Stimulated activated naive CD4-positive, alpha-beta T cell (primary cell): ENCODE measurements at places on chromosomes 12 and 14.
A peak's percentile ranks its signal among the peaks of the same experiment; 100 is the strongest.

DNA sequence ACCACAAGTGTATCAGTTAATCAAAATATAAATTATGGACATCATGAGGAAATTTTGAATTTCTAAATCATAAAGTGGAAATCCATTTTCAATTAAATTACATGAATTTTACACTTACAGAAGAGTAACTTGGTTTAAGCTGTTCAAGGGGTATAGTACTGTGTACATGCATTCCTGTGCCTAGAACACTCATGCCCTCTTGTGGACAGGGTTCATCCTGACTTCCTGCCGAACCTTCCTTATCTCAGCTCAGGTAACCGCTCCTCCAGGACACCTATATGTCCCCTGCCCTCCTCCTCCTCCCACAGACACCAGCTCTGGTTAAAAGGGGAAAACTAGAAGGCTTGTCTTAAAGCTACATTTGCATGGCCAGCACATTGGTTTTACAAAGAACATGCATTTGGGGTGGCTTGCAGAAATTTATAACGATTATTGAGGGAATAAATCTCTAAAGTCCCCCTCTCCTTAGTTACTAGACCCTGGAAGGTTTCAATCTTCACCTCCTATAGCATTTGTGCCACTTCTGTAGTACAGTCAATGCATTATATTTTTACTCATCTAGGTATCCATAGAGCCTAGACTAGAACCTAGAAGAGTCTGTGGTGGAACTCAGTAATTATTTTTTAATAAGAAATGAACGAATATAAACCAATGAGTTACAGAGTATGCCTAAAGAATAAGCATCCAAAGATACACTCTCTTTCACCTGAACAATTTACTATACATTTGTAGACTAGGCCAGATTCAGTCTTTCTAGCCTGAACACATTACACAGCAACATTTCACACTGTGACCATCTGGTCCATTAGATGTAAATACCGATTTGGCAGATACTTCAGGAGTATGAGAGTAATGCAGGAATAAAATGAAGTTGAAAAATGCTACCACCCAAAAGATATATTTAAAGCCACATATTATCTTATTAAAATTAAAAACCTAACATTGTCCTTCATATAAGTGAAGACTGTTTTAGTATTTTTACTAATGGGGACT lies 345.6 kb downstream of the PAWR start:
- DNase-seq = no peak

- no peak for DNase-seq
Measured at GRCh38 chr12:124125203-124125871, 152.3 kb downstream of the ZNF664 start.

DNA sequence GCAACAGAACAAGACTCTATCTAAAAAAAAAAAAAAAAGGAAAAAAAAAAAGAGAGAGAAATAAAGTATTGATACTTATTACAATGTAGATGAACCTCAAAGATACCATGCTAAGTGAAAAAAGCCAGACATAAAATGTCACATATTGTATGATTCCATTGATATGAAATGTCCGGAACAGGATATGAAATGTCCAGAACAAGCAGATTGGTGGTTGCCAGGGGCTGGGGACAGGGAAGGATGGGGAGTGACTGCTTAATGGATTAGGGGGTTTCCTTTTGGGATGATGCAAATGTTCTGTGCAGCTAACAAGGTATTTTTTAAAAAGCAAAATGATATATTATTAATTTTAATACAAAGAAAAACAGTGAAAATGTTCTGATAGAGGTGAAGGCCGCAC lies 5.0 kb downstream of the HVCN1 start:
- DNase-seq = no peak

DNA sequence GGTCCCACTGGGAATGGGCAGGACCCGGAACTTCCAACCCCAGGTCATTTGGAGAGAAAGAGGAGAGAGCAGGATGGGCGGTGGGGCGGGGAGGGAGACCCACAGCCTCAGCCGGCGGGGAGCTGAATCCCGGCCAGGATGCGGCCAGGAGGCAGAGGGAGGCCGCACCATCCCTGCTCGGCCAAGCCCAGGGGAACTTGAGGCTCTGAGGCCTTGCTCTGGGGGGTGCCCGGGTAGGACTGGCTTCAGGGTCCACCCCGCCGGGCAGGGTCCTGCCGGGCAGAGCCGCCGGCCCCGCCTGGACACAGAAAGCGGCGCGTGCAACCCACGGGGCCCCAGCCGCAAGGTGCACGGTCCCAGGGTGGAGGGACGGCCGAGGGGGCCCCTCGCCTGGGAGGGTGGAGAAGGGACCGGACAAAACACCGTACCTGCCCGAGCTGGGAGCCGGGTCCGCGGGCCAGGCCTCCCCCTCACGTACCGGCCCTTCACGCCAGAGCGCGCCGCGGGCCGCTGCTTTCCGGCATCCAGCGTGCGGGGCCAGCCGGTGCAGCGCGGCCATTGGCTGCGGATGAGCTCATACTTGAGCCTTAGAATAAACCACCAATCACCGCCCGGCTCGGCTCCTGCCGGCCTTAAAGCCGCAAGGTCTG lies at the start of gene RPS6KL1:
TSS of gene RPS6KL1 (minus strand) at position 509 of the 650 bp plus-strand sequence. CDS start 1,719 bp downstream, outside the sequence.
- DNase-seq = peak; percentile 49

GRCh38 chr12:33536431-33536830 lies 96.8 kb upstream of the SYT10 start:
- DNase-seq = no peak

GRCh38 chr12:17928708-17929366 lies 161.2 kb downstream of the RERGL start:
- no peak for DNase-seq

- no peak for DNase-seq
Measured at GRCh38 chr12:94872671-94872970, 130.9 kb downstream of the NDUFA12 start.

DNA sequence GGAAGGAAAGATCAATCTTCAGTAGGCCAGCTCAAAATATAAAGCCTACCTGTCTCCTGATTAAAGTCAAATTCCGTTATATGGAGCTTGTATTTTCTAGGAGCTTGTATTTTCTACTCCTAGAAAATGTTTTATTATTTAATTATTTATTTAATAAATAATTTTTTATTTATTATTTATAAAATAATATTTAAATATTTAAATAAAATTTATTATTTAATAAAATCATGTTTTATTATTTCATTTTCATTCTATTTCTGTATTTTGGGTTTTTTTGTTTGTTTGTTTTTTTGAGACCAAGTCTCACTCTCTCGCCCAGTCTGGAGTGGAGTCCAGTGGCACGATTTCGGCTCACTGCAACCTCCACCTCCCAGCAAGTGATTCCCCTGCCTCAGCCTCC lies 9.7 kb downstream of the OR6C75 start:
- no peak for DNase-seq

DNA sequence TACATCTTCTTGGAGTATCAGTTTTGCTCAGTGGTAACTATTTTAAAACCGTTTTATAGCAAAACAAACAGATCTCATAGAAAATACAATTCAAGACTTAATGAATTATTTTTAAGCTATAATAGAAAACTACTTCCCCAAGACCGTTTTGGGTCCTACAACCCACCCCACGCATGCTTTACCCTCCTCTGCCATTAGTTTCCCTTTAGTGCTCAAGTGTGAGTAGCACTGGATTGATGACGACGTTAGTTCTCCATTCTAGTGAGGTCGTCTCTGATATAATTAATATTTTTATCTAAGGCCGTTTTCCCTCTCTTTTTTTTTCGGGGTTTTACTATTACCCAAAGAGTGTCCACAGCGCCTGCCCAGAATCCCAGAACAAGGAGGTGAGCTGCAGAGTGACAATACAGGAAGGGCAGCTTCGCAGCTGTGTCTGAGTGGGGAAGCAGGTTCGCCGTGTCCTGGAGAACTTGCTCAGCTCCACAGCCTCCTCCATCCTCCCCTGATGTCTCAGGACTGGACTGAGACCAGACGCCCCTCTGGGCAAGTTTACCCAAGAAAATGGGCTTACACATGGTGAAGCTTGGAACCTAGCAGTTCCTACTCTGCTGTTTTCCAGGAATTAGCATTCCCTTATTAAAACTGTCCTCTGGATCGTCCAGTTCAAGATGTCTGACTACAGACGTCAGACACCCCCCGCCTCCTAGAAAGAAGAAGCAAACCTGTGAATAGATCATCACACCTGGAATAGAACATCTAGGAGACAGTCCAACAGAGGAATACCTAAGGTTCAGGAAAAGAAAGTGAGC lies 31.9 kb upstream of the MON2 start:
- DNase-seq = no peak

- no peak for DNase-seq
Measured at GRCh38 chr14:74356892-74357575, 8.8 kb downstream of the VRTN start.

- no peak for DNase-seq
Measured at GRCh38 chr12:118332511-118332910, 40.2 kb downstream of the TAOK3 start.

GRCh38 chr14:71061458-71061857 lies 154.2 kb downstream of the PCNX1 start:
- no peak for DNase-seq

GRCh38 chr12:24197532-24197931 lies 248.1 kb upstream of the SOX5 start:
- DNase-seq = no peak

DNA sequence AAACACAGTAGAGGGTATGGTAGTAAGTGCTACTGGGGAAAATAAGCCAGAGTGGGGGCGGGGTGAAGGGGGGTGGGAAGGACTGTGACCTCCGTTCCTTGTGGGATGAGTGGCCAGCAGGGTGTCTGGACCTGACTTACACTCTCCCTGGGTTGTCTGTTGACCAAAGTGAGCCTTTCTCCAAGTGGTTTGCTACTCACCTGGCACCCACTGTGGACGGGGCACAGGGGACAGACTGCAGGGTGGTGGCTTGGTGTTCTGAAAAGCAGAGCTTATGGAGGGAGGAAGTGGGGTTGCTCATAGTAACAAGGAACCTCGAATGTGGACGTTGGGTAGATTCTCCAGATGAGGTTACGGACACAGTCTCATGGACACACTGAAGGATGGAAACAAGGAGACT lies 94.4 kb upstream of the VRK1 start:
- no peak for DNase-seq

DNA sequence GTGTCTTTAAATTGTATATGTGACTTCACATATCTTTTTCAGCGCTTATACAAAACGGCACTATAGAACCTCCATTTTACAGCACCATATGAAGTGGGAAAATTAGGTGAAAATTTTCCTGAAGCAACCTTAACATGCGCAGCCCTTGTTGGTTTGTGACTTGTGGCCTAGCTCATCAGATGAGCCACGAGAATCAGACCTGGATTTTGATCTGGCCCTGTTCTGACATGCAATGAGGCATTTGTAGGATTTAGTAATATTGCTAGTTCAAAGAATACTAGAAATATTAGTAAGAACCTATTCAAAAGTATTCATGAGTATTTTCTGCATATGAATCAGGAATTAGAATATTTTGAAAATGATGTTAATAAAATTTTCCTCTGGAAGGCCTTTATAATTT lies 2.9 kb downstream of the CDKN1B start:
- no peak for DNase-seq

DNA sequence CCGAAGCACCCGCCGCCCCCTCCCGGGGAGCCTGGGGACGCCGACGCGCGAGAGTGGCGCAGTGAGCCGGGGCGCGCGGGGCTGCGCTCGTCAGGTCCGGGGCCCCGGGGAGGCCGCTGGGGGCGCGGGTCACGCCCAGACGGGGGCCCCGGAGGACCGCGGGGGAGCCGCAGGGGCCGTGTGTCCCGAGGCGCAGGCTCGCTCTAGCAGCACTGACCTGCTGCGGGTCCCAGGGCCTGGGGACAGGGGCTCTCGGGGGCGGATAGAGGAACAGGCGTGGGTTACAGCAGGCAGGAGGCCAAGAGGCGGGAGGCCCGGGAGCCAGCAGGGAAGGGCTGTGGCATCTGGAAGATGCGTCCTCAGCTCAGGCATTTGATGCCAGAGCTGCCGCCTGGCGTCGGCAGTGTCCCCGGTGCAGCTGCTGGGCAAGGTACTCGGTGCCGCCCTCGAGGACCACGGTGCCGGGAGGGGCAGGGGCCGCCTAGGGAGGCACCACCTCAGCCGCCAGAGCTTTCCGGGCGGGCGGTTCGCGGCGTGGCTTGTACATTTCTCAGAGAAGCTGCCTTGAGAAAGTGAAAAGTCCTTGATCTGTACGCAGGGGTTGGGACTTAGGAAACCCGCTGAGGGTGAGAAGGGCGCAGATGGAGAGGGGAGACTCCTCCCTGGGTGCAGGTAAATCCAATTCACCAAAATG lies 1.2 kb downstream of the WNT5B start:
- no peak for DNase-seq

DNA sequence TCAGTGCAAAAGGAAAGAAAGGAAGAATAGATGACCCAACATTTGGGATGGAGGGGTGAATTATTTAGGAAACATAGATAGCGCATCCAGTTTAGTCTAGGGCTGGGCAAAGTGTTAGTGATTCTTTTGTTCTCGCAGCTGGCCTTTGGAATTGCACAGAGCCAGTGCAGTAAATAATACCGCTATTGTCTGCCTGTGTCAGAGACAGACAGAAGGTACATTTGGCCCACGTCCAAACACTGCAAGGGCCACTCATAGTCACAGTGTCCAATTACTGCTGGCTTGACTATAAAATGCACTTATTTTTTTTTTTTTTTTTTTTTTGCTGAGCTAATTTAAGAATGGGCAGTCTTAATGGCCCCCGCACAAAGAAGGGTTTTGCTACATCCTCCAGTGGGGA lies 638.6 kb downstream of the BCL11B start:
- DNase-seq = no peak

- DNase-seq = no peak
Measured at GRCh38 chr12:6369916-6370575, 5.3 kb downstream of the SCNN1A start.

- DNase-seq = no peak
Measured at GRCh38 chr12:42853370-42854140, 264.0 kb upstream of the PRICKLE1 start.

- no peak for DNase-seq
Measured at GRCh38 chr14:94458558-94459205, 6.1 kb upstream of the SERPINA11 start.

GRCh38 chr12:52066346-52067080 lies 3.3 kb upstream of the ATG101 start:
- no peak for DNase-seq

DNA sequence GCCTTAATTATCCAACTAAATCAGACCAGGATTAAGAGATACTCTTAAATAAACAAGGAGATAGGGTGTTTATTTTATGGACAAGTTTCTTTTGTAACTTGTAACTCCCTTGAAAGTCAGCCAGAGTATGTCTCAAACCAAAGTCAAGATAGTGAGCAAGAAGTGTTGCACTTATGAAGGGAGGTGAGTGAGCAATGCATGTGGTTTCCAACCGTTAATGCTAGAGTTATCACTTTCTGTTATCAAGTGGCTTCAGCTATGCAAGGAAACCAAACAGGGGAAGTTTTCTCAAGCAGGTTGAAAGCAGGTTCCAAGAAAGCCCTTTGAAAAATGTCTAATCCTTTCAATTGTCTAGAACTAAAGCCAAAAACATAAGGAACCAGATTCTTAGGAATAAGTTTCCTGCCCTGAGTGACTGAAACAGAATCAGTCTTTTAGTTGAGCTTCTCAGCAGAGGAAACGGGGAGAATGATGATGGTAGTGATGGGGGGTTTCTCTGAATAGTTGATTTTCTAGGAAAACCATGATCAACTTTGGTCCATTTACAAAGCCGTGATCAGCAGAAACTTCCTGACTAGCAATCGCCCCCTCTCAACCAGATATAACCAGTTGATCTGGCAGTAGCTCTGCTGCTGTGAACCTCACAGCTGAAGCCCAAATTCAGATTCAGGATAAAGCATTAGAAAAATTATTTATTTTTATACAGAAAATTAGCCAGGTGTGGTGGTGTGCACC lies 128.4 kb downstream of the DAD1 start:
- DNase-seq = no peak
